T1000 (cell line): ENCODE measurements at places on chromosomes 11 and 22.

DNA sequence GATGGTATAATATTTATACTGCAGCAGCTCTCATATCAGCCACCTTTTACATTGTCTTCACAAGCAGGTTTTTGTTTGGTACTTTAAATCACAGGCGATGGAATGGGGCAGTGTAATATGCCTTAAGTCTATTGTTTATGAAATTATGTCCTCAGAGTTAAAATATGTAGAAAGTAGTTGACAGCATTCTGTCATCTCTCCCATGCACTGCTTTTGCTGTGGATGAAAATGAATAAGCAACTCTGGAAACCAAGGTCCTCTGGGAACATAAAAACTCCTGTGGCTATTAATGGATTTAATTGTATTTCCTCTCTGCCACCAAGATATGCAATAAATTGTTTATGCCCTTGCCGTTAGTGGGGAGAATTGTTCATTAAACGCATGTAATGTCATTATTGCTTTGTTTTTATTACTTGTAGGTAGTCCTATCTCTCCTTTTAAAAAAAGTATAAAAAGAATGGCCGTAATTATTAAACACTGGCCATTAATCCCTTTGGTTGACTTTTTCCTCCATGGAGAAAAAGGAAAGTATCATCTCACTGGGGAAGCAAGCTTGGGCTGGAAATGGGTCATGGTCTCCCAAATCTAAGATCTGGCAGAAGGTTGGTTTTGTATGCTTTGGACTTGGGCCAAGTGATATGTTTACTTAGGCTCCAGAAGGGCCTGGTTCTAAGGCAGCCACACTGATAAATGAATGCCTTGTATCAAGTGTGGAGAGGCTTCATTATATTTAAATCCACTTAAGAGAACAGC lies 13.1 kb downstream of the PACS1 start:
- no peak for DNase-seq

DNA sequence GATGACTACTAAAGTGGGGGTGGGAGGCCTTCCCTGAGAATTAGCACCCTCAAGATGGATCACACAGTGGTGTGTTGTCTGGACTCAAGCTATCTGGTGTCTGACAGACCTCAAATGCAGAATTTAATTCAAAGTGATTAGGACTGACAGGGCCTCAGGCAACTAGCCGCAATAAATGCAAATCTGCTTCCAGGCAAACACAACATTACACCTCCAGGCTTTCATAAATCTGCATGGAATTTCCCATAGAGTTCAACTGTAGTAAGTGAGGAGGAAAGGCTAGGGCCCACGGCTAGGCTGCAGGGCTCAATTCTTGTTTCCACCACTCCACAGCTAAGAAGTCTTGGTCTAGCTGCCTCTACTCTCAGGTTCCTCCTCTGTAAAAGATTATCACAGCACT lies 331.4 kb downstream of the LARGE1 start:
- no peak for DNase-seq

- DNase-seq = no peak
Measured at GRCh38 chr11:74663315-74663714, 67.9 kb downstream of the CHRDL2 start.

- DNase-seq = no peak
Measured at GRCh38 chr11:45392591-45393091, 106.5 kb upstream of the SYT13 start.

DNA sequence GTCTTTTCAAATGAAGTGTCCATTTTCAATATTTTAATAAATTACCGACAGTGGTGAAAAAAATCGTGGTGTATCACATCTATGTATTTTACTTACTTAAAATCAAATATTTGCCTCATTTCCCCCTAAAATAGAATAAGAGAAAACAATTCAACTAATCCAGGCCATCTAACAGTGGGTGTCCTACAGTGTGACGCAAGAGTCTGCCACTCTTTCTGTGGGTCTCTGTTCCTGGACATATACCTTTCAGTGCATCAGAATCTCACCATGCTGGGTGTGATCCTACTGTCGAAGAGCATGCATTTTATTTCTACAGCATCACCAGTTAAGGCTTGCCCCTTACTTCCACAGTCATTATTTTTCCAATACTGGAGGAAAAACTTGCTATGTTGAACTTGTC lies 111.2 kb downstream of the CD44 start:
- no peak for DNase-seq

DNA sequence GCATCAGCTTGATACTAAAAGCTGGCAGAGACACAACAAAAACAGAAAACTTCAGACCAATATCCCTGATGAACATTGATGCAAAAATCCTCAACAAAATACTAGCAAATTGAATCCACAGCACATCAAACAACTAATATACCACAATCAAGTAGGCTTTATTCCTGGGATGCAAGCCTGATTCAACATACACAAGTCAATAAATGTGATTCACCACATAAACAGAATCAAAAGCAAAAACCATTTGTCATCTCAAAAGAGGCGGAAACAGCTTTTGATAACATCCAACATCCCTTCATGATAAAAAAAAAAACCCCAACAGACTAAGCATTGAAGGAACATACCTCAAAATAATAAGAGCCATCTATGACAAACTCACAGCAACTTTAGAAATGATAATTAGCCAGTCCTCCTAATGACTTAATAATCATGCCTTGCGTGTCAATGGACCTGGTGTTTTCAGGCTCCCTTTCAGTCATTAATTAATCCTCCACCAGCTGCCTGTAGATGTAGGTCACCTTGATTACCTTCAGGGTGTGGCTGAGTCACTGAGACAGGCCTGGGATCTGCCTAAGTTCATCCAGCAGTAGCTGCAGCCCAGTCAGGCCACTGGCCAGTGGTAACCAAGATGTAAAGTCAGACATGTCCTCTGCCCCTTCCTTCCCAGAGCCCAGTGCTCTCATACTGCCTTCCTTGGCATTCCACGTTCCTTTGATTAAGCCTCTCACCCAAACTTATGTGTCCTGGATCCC lies 109.8 kb downstream of the EHF start:
- no peak for DNase-seq

DNA sequence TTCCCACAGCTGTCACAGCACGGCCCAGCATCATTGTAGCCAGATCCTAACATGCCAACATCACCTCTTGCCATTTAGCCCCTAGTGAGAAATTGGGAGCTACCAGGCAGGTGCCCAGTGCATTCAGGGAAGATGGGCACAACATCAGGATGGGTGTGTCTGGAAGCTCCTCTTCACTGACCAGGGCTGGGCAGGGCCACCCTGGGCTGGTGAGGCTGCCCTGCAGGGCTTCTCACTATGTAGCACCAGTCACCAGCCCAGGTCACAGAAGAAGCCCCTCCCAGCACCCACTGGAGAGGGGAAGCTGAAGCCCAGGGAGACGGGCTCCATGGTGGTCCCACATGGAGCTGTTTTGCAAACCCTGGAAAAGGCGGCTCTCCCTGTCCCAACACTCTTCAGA lies 13.9 kb downstream of the ZNF74 start:
- no peak for DNase-seq

- DNase-seq = no peak
Measured at GRCh38 chr11:116964269-116964668, 126.8 kb upstream of the APOA1 start.

- DNase-seq = no peak
Measured at GRCh38 chr22:19797086-19798002, 36.8 kb downstream of the TBX1 start.

GRCh38 chr11:9922806-9923205 lies 258.9 kb downstream of the SWAP70 start:
- no peak for DNase-seq

DNA sequence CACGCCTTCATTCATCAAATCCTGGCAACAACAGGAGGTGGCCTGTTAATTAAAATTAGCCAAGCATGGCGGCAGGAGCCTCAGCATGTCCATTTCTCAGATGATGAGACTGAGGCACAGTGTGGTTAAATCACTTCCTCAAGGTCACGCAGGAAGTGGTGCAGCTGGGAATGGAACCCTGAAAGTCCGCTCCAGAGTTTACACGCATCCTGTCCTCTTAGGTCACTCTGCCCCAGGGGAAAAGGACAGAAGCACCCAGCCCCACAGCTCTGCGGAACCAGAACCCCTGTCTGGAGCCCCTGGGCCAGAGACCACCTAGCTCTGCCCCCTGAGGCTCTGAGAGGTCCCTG lies 19.6 kb downstream of the RPL3 start:
- DNase-seq = no peak

- no peak for DNase-seq
Measured at GRCh38 chr11:72681226-72682153, 7.3 kb upstream of the PDE2A start.

- DNase-seq = no peak
Measured at GRCh38 chr11:130729678-130730300, 186.5 kb downstream of the SNX19 start.

- DNase-seq = no peak
Measured at GRCh38 chr11:93005239-93005638, 35.8 kb downstream of the MTNR1B start.

- no peak for DNase-seq
Measured at GRCh38 chr11:47333886-47334443, 18.5 kb downstream of the MYBPC3 start.

DNA sequence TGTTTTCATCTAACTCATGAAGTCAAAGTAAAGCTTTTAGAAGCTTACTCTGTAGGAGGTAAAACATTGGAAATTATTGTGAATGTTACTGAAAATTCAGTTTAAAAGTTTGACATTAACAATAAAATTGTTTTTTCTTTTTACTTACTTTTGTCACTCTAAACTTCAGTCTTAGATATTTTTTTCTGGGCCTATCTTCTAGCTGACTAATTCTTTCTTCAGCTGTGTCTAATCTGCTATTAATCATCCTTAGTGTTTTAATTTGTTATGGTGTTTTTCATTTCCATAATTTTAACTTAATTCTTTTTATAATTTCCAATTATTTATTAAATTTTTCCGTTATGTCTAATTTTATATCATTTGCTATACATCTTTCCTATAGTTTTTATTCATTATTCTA lies 35.0 kb downstream of the IL10RA start:
- DNase-seq = no peak

DNA sequence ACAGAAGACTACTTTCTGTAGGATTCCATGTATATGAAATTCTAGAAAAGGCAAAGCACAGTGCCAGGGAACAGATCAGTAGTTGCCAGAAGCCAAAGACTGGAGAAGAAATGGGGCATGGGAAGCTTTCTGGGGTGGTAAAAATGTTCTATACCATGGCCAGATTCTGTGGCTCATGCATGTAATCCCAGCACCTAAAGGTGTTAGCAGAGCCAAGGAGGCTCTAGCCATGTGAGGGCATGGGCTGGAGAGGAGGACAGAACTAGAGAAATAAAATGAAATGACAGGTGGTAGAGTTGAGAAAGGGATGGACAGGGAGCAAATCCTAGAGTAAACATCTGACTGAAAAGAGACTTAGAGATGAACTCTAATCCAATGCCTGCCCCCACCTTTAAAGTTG lies 26.9 kb upstream of the HMGXB4 start:
- DNase-seq = no peak

DNA sequence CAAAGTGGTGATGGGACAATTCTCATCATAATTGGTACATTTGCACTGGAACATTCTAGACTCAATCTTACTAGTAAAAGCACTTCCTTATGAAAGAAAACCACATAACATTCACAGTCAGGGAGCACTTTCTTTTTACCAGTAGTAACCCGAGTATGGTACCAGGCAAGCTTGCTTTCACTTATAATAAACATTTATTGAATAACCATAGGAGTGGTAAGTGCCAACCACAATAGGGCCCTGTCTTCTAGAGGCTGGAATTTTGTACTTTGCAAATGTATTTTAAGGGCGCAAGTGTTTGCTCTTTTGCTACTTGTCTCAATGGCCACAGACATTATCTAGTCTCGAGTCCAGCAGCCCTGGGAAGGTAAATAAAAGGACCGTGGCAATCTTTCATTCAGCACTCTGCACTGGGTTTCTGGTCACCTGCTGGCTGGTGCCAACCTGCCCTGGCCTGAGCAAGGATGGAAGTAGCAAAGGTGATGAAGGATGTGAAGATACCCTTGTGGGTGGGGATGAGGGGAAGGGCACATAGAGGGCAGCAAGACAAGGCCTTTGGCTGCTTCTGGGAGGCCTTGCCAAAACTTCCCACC lies 24.2 kb downstream of the C22orf31 start:
- no peak for DNase-seq

GRCh38 chr11:130574740-130575139 lies 126.3 kb downstream of the ADAMTS15 start:
- DNase-seq = no peak

DNA sequence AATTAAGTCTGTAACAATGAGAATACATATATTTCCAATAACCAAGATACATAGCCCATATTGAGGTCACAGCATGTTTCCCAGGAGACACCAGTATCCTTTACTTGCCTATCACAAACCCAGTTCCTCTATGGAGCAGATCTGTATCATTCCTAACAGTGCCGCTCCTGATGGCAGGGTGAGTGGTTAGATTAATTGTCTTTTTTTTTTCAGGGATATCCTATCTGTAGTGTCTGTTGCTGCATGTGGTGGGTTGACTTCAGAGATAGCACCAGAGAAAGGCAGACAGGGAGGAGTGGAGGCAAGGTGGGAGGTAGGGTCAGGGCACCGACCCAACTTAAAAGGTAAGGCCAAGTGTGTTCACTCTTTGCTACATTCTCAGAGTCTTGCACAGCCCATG lies 2.8 kb downstream of the MTNR1B start:
- DNase-seq = no peak

DNA sequence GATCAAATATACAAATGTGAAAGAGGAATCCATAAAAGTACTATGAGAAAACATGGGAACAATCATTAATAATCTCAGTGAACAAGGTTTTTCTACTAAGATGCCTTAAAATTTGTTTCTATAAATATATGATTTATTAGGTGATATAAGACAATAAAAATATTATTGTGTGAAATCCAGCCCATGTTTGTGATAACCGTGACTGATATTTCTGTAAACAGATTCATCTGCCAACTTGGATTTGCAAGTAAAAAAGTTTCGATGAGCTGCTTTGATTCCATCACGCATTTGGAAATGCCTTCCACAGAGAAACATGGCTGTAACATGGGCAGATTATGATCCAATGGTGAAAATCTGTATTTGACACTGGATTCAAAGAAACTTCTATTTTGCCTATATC lies 157.8 kb downstream of the NXPE2 start:
- no peak for DNase-seq

DNA sequence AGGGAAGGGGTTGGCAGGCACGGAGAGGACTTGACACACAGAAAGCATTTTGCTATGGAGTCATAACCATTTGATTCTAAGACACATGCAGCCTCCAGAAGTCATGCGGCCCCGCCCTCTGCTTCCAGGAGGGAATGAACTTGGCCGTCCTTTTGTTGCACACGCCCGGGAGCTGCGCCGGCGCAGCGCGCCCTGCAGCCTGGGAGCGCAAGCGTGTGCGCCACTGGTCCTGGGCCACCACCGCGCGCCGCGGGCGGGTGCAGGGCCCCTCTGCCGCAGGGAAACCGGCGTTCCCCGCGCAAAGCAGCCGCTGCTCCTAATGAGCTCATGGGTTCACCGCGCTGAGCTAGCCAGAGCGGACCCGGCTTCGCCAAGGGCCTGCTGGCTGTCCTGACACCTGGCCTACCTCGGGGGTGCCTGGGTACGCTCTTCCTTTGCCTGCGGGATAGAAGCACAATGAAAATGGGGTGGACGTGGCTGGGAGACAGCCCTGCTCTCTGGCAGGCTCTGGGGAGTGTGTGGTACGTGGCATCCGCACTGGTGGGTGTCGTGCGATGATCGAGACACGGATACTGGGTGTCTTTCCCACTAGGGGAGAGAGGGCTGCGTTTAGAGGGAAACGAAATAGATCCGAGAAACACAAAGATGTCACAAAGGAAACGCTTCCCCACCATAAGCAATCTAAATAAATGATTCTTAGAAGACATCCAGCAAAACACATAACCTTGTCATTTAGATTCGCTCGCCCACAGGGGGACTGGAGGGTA lies 669 bp downstream of the MICAL3 start:
- DNase-seq = peak; percentile 67
